ENCODE measurements at places on chromosomes 12 and 14.

DNA sequence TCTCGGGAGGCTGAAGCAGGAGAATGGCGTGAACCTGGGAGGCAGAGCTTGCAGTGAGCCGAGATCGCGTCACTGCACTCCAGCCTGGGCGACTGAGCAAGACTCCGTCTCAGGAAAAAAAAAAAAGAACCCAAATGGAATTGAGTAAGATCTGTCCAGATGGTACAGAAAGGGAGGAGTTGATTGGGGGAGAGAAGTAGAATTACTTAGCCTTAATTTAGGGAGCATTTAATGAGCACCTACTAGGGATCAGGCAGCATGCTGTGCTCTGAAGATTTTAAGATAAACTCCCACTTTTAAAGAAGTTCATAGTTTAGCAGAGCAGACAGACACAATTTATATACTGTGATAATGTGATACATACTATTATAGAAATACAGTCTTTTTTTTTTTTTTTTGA, 4.5 kb downstream of the RAB5B start:
- DNase-seq: no peak

GRCh38 chr12:13503094-13503835, 306.7 kb downstream of the EMP1 start:
- DNase-seq: no peak

- peak; percentile 67 for DNase-seq
Observed at GRCh38 chr14:50773632-50774541, 57.1 kb downstream of the NIN start.

DNA sequence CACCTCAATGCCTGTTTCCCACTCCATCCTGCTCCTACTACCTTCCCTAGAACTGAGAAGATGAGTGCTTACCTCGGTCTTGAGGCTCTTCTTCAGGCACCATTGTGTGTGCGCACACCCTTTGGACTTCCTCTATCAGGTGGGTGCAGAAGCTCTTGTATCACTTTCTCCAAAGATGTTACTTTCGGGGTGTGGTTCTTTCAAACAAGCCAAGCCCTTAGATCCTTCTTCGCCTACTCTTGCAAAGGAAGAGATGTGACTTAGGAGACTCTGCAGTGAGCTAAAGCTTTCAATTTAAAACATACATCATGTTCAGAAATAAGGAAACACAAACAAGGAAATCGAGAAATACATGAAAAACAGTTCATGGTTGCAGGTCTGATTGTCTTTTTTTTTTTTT, at the start of gene CLEC4C:
Gene CLEC4C (minus strand): TSS at position 130 of the 400 bp plus-strand sequence. CDS start 27 bp downstream, at position 103.
- no peak for DNase-seq

DNA sequence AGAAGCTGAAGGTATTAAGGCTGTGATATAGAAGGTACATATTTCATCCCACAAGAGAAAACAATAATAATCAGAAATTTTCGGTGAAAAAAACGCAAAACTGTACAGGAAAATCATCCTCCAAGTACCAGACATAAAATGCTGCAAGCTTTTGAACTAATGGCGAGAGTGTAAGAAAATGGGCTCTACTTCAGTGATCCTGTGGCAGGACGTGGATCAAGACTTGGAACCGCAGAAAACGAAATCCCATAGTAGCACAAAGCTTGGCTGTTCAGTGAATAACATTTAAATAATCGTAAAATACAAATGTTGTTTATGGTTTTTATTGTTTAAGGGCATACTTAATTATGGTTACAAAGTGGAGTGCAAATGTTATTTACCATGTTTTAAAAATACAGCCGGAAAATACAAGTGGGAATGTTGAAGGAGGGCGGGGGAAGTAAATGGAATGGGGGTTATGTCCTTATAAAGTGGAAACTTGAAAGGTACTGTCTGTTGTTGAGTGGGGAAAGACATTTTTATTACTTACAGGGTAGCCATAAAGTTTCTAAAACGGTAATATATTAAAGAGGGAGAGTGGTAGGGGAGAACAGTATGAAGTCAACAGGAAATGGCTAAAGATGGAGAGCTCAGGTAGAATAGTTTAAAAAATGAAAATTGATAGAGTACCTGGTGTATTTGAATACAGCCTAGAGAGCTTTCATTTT, 1.1 kb downstream of the SMIM10L1 start:
- DNase-seq: no peak

- DNase-seq: no peak
Observed at GRCh38 chr14:86708846-86709339, 1178.9 kb downstream of the FLRT2 start.

- DNase-seq: no peak
Observed at GRCh38 chr14:52244328-52244727, 23.2 kb upstream of the PTGDR start.

- no peak for DNase-seq
Observed at GRCh38 chr12:89154743-89155499, 197.4 kb downstream of the DUSP6 start.

DNA sequence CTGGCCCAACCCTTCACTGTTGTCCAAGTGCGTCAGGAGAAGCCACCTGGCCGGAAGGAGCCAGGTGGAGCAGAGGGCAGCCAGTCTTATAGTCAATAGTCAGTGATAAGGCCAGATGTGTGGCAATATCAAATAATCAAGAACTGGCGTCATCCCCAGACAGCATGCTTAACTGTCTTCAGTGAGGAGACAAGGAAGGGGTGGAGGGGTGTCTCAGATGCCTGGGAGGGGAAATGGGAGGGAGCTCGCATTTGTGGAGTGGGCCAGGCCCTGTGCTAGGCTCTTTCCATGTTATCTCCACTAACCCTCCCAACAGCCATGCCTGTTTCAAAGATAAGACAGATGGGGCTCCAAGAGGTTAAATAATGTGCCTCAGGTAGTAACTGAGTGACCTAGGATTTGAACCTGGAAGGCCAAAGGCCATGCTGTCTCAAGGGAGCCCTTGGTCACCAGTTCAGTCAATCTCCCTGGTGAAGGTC, 48.9 kb upstream of the FOS start:
- no peak for DNase-seq

DNA sequence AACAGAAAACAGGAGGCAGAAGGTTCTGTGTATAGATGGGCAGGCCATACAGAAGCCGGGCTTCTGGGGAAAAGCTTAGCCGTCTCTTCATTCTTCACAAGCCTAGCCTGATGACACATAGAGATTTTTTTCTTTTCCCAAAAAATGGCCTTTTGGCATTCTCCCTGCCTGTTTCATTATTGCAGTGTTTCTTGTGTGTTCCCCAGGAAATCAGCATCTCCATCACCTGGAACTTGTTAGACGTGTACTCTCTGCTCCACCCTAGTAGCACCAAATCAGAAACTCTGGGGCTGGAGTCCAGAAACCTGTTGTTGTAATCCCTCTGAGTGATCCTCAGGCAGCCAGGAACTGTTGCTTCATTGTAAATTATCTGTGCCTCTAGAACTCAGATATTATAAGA, 388.1 kb downstream of the CCDC91 start:
- DNase-seq: no peak

DNA sequence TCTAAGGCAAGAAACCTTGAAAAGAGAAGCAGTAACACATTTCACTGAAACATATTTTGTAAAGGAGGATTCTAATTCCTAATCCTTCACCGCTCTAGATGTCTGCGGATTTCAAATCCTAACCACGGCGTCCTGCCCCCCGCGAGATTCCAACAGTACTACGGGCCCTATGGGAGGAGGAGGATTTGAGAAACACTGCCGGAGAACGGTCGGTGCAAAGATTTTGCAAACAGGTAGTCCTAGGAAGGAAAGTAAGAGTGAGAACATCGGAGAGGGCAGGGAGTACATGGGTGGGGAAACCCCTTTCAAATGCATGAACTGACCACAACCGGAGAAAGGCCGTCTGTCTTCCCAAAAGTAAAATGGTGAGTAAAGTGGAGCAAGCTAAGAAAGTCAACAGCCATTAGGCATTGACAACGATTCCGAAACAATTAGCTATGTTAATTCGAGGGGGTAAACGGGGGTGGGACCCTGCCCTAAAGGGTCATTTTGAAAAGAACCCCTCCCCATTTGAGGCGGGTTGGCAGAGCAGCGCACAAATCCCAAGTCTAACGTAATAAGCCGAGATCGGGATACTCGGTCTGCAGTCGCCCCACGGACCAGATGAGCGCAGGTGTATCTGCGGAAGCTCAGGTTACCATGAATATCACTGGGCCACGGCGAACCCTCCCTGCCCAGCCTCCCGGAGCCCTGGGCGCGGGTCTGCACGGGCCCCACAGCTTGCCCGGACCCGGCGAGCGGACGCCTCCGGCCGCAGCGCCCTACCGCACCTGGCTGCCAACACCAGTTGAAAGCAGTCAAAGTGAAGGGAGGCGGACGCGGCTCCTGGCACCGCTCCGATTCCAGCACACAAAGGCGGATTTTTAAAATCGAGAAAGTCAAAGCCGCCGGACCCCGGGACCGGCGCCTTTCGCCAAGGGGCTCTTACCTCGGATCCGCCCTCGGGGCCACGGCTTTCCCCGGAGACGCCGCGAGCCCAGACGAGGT, 662 bp downstream of the EPS8 start:
- DNase-seq: no peak

GRCh38 chr14:24965934-24966578, 83.9 kb downstream of the STXBP6 start:
- DNase-seq: peak; percentile 78

- DNase-seq: no peak
Observed at GRCh38 chr14:71309756-71310155, 402.5 kb downstream of the PCNX1 start.

GRCh38 chr12:116425256-116426193, 133.7 kb upstream of the MAP1LC3B2 start:
- DNase-seq: no peak

DNA sequence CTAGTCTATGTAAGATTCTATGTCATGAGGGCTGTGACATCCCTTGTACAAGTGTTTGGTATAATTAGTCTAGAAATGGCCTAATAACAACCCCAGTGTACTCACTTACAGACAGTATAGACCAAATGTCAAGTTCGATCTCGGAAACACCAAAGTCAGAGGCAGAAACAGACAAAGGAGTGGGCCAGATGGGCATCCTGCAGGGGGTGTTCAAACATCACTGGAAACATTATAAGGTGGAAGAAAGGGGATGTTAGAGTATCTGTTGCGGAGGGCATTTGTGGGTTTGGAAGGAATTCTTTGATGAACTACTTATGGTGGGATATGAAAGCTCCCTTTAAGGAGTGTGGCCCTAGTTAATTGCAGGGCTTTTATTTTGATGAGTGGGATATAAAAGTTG, 134.6 kb downstream of the ESR2 start:
- DNase-seq: no peak

DNA sequence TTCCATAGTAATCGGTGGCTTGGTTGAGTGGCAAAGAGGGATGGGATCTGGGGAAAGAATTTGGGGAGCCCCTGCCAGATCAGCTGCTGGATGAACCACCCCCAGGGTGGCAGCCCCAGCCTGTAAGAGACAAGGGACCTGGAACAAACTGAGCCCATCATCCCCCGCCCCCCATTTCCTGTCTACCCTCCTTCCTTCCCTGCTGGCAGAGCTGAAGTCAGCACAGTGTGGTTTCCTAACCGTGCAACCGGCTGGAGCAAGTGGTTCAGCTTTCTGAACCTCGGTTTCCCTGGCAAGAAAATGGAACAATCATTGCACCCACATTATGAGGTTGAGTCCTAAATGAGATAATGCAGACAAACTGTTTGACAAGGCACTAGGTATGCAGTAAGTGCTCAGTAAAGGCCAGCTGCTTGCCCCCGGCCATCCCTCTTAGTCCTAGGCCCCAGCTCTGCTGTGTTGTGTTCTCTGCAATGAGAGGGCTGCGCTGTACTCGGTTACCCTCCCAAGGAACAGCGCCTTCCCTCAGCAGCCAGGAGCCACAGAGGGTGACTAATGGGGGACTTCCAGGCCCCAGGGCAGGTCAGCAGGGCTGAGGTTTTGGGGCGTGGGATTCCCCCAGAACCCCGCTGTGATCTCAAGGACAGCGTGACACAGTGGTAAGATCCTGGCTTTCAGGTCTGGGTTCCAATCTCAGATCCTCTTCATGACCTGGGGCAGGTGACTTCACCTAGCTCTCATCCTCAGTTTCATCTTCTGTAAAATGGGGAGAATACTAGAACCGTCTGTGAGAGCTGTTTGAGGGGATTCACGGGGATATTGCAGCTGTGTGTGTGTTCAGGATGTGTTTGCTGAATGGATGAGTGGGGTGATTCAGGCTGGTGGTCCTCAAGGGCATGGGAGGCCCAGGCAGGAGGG, 16.5 kb downstream of the SELPLG start:
- no peak for DNase-seq

DNA sequence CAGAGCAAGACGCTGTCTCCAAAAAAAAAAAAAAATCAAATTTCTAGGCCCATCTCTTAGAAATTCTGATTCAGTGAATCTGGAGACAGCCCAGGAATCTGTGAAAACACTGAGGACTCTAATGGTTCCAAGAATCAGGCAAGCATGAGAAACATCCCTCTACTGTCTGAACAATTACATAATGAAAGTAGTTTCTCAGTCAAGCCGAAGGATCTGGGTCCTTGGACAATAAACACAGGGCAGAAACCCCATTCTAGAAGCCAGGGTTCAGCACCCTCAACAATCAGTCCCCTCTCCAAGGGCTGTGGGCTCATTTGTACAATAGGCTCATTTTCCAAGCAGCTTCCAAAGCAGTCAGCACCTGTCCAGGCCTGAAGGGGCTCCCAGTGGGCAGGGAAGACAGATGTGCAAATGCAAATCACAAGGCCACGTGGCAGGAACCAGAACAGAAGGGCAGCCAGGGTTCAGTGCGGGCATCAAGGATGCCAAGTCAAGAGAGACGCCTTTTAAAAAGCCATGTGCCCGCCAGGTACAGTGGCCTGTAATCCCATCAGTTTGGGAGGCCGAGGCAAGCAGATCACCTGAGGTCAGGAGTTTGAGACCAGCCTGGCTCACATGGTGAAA, 96.1 kb downstream of the KSR2 start:
- no peak for DNase-seq

GRCh38 chr12:120481022-120481767, 11.6 kb upstream of the SRSF9 start:
- DNase-seq: no peak

DNA sequence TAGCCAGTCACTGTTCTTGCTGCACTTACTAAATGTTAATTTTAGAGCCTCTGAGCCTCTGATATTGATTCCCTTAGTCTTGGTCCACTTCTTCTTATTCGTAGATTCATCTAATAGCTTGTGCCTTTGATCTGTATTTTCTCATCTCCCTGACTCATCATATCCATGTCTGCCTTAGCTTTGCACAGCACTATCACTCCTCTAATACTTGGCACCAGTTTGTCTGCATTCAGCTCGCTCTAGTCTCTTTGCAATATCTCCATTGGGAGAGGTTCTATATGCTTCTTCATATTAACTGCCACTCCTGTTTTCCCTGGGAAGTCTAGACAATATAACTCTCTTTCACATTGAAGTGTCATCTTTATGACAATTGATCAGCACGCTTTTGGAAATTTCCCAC, 68.5 kb upstream of the CSRP2 start:
- no peak for DNase-seq

All from posterior cingulate gyrus (tissue), 11 donors.